NCI-H2029 treated with DMSO at 0.1 percent for 48 hours (cell line): ENCODE measurements at places on chromosomes 2 and 18.

DNA sequence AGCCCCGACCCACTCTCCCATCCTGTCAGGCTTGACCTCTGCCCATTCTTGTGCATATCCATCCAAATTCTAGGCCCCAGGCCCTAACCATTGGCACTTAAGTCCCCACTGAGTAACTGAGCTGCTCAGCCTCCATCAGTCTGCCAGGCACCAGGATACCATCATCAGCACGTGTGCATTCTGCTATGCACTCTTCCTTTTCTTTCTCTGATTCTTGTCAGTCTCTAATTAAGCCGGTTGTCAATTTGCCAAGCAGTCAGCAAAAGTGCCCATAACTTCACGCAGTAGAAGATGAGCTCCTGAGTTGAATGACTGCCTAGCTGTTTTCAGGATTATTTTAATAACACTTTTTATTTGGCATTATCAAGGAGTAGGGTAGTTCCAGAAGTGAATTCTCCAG is 107.2 kb downstream of the FEZ2 start:
- no peak for DNase-seq

GRCh38 chr2:172928756-172929155 is 146.9 kb upstream of the MAP3K20 start:
- no peak for DNase-seq

DNA sequence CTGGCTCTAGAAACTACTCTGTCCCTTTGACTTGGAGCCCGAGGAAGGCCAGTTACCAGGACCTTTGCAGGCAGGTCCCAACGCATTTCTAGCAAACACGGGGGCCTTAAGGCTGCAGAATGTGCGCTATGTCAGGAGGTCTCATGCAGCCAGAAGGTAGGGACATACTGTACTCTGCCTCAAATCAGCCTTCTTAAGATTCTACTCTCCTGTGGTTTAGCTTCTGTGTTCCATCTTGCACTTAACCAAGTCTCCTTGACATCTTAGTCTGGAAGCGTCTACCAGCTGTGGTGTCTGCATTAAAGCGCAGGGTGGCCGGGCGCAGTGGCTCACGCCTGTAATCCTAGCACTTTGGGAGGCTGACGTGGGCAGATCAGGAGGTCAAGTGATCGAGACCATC is 65.5 kb downstream of the STEAP3 start:
- no peak for DNase-seq

DNA sequence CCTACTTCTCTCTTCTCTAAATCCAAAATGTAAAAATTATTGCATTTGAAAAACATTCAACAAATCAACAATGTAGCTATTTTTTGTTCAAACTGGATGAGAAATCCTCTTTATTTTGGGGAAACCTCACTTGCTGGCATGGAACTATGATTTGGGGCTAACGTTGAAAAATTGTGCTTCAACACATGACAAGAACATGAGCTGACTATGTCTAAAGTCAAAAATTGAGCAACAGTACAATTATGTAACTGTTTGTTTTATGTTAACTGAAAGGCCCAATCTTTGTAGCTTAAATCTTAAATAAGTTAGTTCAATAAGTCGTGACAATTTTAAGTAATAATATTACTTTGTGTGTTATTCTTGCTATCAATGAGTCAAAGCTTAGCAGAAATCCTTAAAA is 67.3 kb downstream of the TMEFF2 start:
- no peak for DNase-seq

DNA sequence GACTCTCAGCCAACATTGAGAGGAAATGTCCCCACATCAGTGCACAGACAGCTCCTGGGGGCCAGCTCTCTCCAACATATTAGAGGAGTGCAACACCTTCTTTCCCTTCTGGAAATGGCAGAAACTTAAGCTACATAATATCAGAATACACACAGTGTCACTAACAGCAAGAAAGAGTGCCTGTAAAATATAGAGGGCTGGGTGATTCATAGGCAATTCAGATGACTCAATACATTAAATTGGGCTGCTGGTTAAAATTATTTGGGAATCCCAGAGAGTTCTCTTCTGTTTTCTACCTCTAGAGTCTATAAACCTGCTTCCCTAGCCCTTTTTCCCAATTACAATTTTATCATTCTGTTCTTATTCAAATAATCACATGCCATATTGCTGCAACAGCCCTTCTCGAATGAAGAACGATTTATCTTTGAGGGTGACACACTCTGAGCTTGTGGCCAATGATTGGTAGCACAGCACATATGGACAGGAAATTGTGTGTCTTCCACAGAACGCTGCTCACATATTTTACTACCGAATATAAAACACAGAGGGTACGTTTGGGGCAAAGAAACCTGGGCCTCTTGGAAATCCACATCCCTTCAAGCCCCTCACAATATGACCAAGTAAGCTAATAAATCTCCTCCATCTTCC is 381.2 kb downstream of the MBD2 start:
- DNase-seq = no peak

DNA sequence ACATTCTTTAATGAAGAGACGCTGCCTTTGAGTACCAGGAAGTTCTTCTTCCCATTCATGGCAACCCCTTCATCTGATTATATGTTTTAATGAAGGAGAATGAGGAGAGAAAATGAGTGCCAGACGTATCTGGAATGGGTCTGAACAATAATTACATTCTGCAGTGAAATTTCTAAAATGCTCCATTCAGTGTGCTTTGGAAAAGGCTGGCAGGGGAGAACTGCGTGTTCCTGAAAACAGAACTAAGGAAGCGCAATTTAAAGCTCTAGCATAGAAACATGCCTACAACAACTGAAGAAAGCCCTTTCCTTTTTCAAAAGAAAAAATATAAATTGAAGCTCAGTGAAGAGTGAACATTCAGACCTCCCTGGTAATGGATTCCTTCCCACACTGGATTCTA is 58.8 kb downstream of the BOD1L2 start:
- no peak for DNase-seq

DNA sequence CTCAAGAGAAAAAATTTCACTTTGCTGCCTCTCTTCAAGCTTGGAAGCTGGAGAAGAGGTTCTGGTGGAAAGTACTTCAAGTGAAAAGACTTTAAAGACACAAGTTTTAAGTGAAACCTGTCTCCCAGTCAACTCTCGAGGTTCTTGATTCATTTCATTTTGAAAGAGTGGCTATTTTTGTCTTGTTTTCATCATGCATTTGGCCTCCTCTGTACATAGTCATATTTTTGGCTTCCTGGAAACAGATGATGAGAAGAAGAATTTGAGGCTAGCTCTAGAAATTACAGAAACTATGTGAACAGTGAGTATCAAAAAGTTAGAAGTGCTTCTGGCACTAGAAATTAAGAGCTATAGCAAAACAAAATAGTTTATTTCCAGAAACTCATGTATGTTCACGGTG is 124.8 kb downstream of the DTNA start:
- no peak for DNase-seq

DNA sequence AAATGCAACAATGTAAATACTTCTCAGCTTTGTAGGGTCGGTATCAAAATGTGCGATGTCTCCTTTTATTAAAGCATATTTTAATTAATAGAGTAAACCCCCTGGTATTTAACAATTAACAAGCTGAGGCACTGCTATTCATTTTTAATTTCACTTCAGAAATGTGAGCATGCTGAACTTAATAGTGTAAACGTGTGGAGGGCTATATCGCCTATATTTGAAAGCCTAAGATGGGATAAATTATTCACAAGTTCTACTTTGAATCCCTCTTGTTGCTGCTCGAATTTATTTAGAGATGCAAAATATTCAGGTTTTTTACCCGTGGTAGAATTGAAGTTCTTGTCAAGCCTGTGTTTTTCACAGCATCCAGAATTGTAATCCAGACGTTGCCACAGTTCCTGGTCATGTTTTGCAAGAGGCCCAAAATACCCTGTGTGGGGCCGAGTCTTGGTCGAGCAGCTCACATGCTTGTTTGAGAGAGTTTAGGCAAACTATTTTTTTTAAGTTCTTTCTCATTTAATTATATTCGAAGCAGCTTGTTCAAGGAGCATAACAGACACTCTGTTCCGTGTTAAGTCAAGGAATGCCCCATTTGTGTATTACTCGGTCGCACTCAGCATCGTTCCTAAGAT is 2.5 kb downstream of the SALL3 start:
- no peak for DNase-seq

- DNase-seq = no peak
Observed at GRCh38 chr2:133166031-133166430, 402.2 kb downstream of the NCKAP5 start.

GRCh38 chr2:10316860-10317259 is 14.2 kb downstream of the HPCAL1 start:
- no peak for DNase-seq

DNA sequence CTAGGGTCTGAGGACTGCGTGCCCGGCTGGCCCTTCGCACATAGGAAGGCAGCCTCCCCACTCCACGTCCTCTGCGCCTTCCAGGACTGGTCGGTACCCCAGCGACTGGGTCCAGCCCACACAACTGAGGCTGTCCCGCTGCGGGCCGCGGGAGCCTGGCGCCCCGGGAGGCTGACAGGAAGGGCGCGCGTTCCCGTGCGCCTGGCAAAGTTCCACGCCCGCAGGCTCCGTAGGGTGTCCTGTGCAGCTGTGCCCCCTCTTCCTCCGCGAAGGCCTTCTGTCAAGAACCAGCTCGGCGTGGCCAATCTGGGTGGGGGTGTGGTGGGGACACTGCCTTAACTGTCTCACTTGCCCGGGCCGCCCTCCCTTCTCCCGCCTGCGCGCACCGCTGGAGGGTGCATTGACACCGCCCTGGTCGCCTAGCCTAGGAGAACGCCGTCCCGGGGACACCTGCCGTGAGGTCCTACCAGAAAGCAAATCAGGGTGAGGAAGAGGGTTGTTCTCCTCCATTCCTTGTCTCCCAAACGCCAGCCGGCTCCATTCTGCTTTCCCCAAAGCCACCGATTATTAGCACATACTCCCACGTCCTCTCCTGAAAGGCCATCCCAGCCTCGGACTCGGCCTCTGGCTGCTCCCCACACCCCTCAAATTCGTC is 618 bp upstream of the LYPD1 start:
- DNase-seq = no peak

GRCh38 chr18:62616331-62616805 is 93.5 kb downstream of the ZCCHC2 start:
- no peak for DNase-seq
